Activated CD4-positive, alpha-beta T cell treated with anti-CD3 and anti-CD28 coated beads for 48 hours (primary cell): ENCODE measurements at places on chromosomes 3 and 15.

GRCh38 chr3:134030379-134031347 lies 938 bp upstream of the SLCO2A1 start:
- DNase-seq = no peak

GRCh38 chr3:43747641-43748040 lies 56.9 kb downstream of the ABHD5 start:
- no peak for DNase-seq

DNA sequence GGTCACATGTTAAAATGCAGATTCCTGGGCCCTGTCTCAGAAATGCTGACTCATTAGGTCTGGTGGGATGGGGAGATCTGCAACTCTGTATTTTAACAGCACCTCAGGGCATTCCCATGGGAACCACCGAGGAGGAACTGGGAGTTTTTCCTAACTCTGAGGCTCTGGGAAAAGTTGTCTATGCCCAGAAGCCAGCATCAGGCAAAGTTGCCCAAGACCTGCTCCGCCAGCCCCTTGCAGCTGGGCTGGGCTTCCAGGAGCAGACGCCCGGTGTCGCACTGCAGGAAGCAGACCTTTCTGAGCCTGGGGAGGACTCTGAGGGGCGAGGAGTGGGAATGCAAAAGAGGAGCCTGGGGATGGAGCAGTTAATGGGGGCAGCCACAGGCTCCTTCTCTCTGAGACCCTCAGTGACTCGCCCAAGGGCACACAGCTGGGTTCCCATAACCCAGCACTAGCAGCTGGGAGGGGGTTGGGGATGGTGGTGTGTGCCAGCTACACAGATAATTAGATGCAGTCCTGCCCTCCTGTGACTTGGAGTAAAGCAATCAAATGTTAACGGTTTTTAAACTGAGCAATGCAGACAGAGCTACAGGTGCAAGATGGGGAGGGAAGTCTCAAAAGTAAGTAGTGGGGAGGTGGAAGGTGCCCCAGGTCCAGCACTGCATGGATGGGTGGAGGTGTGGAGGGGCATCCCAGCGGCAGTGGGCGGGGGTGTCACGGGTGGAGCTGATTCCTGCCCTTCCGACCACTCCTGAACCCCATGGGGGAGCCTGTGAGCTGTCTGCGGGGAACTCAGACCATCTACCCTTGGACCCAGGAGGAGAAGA lies 100.4 kb downstream of the LSM3 start:
- DNase-seq = no peak

DNA sequence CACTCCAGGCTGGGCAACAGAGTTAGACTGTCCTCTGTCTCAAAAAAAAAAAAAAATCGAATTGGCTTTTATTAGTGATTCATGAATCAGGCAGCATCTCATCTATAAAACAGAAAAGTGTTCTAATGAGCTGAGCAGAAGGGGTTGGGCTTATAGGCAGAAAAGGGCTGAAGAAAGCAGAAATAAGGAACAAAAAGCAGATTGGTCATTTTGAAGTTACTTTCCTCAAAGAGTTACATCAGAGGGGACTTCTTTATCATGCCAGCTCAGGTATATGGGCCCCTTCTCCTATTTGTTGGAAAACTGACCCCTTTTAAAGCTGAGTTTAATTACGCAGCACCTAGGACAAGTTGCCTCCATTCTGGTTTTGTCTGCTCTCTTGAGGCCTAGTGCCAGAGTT lies 722 bp upstream of the POGLUT1 start:
- DNase-seq = no peak

DNA sequence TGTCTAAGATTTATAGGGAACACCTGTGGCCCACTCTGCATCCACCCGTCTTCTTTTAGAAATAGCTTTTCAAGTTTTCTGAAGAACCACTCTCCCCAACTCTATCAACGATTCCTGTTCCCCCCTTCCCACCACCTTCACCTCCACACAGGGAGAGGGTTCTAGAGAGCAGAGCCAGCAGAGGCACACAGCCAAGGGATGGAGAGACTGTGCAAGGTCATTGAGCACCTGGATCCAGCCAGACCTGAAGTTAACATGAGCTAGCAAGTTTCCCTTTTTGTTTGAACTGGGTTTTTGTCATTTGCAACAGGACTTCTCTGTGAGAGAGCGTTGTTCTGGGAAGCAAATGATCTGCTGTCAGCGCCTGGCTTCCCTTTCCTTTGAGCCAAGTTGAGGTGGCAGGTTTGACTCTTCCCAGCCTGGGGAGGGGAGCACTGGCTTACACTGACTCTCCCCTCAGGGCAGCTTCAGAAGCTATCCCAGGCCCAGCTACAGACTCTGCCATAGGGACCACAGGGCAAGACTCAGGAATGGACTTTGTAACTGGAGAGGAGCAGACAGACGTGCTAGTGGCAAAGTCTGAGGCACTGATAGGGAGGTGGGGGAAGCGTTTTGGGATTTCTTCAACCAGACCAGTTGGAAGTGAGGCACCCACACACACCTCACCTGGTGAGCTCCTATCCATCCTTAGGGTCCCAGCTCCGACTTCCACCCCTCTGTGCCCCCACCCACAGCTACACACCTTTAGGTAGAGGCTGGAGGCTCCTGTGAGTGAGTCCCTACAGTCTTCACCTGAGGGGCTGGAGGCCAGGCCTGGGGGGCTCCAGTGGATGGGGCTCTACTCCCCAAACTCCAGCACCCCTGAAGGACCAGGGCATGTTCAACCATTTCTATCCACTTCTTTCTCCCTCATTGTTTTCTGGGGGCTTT lies 19.4 kb upstream of the PLXNA1 start:
- DNase-seq = no peak

DNA sequence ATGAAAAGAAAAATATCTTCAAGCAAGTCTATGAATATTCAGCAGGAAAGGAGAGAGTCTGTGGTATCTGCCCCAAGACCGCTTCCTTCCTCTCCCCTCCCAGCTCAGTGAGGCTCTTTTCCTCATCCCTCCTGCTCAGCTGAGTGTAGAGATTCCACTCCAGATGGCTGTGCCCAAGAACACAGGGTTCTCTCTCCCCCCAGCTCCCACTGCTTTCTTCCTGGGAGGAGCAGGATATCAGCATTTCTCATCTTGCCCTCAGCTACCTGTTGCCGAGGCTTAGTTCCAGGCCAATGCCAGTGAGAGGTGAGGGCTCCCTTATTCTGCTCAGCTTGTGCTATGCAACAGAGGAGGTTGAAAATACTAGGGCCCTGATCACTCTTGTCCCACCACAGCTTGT lies 211.9 kb downstream of the SV2B start:
- no peak for DNase-seq

DNA sequence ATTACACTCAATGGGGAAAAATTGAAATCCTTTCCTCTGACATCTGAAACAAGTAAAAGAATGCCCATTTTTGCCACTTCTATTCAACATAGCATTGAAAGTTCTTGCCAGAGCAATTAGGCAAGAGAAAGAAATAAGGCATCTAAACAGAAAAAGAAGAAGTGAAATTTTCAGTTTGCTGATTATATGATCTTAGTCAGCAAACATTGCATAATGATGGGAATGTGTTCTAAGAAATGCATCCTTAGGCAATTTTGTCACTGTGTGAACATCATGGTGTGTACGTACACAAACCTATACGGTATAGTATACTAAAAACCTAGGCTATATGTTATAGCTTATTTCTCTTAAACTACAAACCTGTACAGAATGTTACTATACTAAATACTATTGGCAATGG lies 278.0 kb downstream of the CGGBP1 start:
- no peak for DNase-seq

- DNase-seq = no peak
These were observed 21.6 kb downstream of the BDH1 start for GRCh38 chr3:197533927-197534725.

- DNase-seq = no peak
These were observed 12.1 kb downstream of the GAP43 start for GRCh38 chr3:115635406-115635805.

DNA sequence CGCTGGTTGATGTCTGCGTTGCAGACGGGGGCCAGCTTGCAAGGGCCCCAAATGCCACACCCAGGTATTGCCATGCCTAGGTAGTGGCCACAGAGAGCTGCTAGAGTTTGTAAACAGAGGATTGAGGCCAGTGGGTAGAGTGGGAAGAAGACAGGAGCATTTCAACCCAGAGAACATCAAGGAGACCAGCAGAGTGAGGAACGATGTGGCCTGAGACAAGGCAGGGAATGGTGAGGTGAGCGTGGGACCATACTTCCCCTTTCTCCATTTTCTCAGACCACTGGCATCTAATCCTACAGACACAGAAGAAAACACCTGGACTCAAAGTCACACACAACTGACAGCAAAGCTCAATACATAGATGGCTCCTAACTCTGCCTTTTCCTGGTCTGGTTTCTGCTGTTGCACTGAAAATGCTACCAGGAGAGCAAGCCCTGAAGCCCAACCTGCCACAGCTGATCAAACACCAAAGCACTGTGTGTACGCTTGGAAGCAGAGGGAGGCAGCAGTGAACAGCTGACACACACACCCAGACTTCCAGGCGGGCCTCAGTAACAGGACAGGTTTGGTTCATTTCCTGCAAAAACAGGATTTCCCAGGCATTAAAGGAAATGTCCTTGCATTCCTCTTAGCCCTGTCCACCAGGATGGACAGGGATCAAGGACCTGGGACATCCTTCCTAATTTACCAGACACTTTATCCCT lies 1.6 kb downstream of the FAM174B start:
- DNase-seq = no peak

- DNase-seq = no peak
These were observed 27.0 kb downstream of the CCNL1 start for GRCh38 chr3:157132936-157133335.

- no peak for DNase-seq
These were observed 14.5 kb upstream of the GLCE start for GRCh38 chr15:69145694-69146492.

DNA sequence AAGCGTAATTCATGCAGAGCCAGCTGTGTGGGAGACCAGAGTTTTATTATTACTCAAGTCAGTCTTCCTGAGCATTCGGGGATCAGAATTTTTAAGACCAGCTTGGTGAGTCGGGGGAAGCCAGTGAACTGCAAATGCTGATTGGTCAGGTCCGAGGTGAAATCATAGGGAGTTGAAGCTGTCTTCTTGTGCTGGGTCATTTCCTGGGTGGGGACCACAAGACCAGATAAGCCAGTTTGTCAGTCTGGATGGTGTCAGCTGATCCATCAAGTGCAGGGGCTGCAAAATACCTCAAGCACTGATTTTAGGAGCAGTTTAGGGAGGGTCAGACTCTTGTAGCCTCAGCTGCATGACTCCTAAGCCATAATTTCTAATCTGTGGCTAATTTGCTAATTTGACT lies 228.1 kb upstream of the ATP10A start:
- DNase-seq = no peak

- DNase-seq = no peak
These were observed 374.1 kb downstream of the ERC2 start for GRCh38 chr3:56094170-56094569.

- no peak for DNase-seq
These were observed 38.9 kb downstream of the MDFIC2 start for GRCh38 chr3:70273492-70273891.

GRCh38 chr15:48411971-48412591 lies 80.9 kb downstream of the DUT start:
- no peak for DNase-seq

DNA sequence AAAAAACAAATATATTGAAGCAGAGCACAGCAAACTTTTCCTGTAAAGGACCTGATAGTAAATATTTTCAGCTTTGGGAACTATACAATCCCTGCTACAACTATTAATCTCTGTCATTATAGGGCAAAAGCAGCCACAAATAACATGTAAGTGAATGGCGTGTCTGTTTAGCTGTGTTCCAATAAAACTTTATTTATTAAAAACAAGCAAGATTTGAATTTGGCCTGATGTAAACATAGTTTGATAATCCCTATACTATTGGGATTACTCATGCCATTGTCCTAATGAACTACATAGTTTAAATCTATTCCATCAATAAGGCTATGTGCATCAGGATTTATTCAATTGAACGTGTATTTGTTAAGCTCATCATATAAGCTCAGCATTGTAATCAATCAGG lies 286.8 kb upstream of the CNTN6 start:
- DNase-seq = no peak

- no peak for DNase-seq
These were observed 836.2 kb downstream of the AGBL1 start for GRCh38 chr15:86915811-86916331.

DNA sequence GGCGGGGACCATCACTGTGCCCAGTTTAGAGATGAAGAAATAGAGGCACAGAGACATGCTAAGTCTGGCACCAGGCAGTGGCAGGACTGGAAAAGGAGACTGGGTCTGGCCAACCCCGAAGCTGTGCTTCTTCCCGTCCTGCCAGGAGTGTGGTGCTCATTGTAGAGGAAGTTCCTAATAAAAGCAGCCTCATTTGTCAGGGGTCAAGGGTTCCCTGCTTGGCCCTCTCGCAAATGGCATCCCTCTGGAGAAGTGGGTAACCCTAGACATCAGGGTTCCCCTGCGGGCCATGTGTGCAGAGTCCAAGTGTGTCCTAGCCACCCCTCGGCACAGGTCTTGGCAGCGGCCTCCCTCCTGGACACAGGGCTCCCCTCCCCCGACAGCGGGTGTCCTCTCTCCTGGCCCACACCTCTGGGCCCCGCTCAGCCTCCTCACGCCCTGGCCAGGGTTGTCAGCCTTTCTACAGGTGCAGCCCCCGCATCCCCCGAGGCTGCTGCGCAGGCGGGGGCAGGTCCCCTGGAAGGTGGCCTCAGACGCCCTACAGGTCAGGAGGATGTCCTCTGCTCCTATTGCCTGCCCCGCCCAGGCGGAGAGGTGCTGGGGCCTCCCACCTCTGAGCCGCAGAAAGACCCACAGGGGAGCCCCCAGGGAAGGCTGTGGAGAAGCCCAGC lies 61.8 kb upstream of the PRR20G start:
- no peak for DNase-seq

GRCh38 chr15:20348900-20349773 lies 192.5 kb downstream of the GOLGA6L6 start:
- peak; percentile 4 for DNase-seq

DNA sequence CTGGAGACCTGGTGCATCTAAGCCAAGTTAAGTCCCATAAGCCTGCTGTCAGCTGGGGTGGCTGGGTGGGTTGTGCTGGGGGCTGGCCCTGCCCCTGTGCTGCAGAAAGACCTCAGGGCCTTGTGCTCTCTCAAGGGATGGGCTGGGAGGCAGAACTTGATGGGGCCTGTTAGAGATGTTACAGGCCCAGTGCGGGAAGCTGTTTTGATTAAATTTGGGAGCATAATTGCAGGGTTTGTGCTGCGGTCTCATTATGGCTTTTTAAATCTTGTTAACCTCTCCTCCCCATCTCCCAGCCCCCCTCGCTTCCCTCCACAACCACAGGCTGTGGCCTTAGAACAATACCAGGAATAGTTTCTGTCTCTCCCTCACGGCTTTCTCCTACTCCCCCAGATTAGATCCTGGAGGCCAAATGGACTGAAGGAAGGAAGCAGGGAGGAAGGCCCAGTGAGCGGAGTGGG lies 87.6 kb upstream of the TLE3 start:
- no peak for DNase-seq
